ENCODE measurements at places on chromosomes 2 and 18.

DNA sequence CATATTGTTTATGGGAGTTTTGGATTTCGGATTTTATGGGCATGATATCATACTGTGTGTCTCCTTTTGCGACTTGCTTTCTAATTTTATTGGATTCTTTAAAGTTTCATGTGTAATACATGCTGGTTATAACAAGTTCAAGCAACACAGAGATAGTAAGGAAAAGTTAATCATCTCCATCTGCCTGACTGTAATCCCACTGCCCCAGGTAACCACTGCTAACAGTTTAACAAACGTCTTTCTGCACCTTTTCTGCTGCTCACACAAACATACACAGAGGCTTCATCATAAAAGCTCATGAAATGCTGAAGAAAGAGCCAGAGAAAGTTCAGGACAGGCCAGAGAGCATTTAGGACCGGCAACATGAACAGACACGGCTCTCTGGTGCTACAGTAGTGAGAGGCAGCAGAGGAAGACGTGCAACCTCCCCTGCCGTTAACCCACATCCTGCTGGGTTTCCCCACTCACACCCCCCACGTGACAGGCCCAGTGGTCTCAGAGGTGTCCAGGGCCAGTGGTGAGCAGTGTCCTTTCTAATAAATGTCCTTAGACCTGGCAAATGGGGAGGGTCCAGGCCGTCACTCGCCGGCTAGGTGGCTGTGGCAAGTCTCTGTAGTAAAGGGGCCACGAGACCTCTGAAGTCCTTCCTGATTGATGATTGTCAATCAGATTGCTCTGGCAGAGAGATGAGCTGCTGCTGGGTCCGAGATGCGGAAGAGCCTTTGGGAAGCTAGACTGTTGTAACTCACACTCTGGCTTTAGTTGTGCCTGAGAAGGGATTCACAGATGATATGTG is 43.0 kb upstream of the SLC1A4 start:
- DNase-seq = peak; percentile 61

DNA sequence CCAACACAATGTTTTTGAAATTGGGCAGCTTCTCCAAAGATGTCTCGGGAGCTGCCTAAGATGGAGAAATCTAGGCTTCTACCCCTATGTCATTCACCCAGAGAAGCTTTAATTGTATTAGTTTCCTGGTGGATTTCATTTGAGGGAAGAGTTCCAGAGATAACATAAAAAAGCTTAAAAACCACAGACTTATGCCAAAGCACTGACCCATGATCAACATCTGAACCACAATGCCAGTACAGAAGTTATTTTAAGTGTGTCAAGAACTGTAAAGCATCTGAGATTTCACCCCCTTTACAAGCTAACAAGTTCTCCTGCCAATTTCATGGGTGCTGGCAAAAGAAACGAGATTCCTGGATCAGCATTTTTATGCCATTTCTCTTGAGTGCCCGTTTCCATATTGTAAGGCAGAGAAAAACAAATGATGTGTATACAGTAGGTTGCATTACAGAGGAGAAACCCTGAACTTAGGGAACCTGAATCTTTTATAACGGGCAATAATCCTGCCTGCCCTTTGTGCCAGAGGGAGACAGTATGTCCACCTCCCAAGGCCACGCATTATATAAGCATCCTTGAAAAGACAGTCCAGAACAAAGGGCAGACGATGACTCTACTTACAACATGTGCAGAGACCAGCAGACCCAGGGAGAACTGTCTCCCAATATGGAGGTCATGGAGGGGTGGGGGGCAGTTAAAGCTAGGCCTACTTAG is 44.1 kb downstream of the MREG start:
- no peak for DNase-seq

DNA sequence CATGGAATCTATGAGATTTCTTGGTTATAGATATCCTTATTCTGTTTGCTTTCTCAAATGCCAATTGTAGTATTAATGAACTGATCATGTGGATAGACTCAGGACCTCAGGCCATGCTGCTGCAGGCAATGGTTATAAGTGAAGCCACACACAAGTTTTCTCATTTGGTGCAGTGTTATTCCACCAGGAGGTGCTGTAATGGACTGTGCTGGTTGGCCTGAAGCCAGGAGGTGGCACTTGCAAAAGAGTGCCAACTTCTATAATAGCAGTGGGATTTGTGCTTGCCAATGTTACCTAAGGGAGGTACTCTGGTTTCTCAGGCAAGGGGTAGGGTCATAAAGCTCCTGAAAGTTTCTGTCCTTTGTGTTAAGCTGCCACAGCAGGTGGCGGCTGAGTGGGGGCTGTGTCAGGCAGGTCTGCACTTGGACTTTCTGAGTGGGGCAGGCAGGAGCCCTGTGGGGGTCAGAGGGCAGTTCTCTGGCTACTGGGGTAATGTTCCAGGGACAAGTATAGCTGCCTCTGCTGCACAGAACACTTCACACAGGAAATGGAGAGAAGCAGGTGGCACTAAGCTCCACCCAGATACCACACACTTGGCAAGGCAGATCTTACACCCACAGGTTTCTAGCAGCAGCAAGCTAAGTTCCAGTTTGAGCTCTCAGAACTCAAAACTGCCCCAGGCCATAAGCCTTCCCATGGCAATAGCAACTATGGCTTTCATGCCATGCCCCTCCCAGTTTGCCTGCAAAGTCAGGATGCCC is 352.6 kb upstream of the CWC22 start:
- DNase-seq = no peak

DNA sequence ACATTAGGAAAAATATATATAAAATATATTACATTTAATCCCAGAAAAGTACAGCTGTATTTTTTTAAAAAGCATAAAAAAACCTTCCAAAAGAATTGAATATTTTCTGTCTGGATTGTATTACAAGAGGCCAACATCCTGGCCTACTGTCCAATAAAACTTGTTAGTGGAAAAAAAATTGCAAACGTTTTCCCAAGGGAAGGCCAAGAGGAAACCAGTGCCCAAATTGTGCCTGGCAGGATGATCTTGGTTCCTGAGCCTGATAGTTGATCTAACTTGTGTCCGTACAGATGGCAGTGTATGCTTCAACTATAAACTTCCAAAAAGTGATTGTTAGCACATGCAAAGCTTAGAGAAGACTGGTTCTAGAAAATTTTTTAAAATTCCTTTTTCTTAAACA is 90.6 kb upstream of the LPIN2 start:
- no peak for DNase-seq

DNA sequence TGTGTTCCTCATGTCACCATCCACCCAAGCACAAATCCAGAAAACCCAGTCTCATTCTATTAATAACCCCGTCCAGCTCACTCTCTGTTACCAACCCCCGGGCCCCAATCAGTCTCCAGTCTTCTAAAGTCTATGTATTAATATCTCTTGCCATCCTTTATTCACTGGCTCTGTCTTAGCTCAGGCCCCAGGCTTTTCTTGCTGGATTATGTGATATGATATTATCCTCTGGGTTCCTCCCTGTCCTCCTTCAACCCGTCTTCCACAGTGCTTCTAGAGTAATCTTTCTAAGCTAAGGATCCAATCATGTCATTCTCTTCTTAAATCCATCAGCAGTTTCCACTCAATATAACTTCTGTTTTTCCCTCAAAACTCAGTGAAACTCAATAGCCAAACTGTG is 240.5 kb upstream of the OSR1 start:
- DNase-seq = no peak

GRCh38 chr2:29987146-29987545 is 65.8 kb upstream of the ALK start:
- DNase-seq = no peak

- no peak for DNase-seq
These were observed 86.7 kb downstream of the C18orf54 start for GRCh38 chr18:54444319-54444914.

DNA sequence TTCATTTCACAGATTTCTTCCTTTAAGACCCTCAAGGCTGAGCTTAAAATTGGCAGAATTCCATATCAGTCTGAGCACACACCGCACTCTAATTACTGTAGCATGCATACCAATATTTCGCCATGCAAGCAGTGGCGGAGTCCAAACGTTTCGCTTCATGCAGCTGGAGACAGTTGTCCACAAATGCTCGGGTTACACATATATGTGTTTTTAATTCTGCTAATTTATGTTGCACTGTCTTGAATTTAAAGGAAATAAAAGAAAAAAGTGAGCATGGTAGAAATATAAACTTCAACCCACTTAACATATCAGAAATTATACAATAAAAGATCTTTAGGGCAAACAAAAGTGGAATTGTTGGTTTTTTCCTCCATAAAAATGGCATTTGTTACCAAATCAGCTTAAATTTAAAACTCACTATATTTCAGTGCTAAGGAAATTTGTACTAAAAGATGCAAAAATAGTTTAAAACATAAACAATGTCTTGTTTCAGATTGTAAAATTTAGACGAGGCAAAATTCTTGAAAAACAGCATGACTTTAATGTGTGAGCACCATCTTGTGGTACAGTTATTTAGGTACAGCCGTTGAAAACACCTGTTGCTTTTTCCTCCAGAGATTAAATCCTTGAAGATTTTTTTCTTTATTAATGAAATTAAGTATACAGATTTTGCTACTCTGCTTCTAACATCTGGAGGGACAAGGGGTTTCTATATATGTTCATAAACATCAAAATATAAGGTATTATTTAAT is 24.1 kb upstream of the KANSL1L start:
- DNase-seq = no peak

DNA sequence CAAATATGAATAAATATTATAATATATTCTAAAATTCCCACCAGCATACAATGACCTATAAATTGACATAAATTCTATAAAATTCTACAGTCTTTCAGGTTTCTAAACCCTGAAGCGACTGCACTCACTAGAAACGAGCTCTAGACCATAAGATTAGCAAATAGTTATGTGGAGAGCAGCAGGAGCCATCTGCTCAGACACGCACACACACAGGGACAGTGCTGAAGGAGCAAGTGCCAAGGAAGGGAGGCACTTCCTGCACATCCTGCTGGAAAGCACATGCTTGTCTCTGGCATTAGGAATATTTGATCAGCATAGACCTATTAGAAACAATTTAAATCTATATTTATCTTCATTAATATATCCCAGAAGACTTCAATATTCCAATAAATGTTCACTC is 713.9 kb upstream of the CDH2 start:
- no peak for DNase-seq

DNA sequence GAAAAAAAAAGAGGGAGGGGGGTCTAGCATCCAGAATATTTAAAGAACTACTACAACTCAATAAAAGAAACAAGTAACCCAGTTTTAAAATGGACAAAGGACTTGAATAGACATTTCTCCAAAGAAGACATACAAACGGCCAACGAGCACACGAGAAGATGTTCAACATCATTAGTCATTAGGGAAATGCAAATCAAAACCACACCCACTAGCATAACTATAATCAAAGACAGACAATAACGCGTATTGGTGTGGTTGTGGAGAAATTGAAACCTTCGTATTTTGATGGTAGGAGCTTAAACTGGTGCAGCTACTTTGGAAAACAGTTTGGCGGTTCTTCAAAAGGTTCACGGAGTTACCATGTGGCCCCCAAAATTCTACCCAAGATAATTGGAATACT is 64.3 kb upstream of the CAB39 start:
- DNase-seq = no peak

- no peak for DNase-seq
These were observed 511.7 kb downstream of the EPHA4 start for GRCh38 chr2:221060376-221060775.

DNA sequence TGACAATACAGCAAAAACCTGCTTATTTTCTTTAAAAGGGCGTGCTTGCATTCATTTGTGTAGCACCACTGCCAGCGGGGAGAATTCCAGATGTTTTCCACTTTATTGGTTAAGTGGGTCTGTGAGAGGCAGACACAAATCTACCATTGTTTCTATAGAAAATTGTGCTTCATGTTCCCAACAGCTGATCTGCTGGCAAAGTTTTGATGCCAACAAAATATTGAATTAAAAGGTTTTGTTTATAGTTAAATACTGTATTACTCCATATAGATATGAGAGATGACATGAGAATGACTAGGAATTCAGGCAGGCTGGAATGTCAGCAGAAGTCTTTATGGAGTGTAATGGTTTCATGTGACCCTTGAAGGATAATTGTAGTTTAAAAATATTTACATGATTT is 182.7 kb downstream of the MC4R start:
- DNase-seq = no peak

DNA sequence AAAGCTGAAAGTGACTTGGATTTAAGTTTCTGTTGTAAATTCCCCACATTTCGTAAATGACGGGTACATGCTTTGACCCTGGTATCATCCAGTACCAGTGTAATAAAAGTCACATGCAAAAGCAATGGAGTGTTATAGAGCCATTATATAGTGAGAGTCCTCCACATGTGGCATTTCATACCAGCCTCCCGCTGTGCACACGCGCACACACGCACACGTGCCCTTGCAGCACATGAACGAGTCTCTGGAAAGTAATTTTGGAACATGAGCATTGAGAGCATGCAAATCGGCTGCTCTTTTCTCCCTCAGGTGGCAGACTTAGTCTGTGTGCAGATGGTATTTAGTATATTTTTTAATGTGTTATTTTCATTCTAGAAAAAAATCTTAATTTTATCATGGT is 198.1 kb downstream of the ZNF407 start:
- no peak for DNase-seq

DNA sequence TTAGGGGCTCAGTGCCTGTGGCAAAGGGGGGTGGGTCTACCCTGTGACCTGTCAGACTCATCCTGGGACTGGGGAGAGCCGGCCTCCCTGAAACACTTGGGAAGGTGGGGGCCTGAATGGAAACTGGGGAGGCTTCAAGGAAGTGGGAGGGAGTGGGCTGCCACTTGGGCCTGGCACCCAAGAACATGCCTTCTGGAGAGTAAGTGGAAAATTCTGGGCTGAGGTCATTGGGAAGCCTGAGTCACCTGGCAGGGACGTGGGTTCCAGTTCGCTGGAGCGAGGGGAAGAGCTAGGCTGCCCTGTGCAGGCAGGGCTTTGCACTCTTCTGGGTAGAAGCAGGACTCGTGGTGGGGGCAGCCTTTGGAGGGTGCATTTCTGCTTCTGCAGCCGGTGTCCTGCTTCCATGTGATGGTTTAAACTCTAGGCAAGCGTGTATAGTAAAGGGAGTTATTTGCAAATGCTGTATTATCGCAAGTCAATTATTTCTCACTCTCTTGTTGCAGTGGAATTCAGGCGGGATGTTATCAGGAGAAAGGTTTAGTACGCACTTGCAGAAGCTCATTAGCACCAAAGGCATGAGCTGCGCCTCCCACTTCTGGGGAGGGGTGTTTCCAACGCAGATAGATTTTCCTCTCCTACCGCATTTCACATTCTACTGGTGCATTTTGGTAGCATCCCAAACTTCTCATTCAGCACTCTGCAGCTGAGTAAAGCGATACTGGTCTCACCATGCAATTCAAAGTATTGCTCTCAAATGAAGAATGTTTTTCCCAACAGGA is 3.8 kb downstream of the LRRFIP1 start:
- no peak for DNase-seq

DNA sequence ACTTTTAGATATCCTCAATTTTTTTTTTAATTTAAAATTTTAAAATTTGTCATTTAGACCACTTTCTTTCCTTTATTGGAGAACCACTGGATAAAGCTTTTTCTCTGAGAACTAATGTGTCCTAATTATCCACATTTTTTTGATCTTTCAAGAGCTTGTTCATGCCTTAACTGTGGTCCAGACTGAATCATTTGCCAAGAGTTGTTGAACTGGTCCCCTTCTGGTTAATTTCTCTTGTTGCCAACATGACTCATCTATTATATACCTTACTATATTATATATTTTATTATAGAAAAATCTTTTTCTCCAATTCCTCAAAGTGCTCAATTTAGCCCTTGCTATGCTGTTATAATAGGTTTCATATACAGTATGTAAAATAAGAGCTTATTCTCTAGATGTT is 53.1 kb upstream of the TMEM87B start:
- no peak for DNase-seq

- no peak for DNase-seq
These were observed 407.1 kb downstream of the SLC4A3 start for GRCh38 chr2:220034426-220035130.

All from activated B cell treated with CpG ODN at 0.5 μM for 24 hours (primary cell).